ENCODE measurements at places on chromosomes 5 and 9.
A peak's percentile ranks its signal among the peaks of the same experiment; 100 is the strongest.

GRCh38 chr9:121640076-121640475 is 11.4 kb upstream of the DAB2IP start:
- DNase-seq = no peak

DNA sequence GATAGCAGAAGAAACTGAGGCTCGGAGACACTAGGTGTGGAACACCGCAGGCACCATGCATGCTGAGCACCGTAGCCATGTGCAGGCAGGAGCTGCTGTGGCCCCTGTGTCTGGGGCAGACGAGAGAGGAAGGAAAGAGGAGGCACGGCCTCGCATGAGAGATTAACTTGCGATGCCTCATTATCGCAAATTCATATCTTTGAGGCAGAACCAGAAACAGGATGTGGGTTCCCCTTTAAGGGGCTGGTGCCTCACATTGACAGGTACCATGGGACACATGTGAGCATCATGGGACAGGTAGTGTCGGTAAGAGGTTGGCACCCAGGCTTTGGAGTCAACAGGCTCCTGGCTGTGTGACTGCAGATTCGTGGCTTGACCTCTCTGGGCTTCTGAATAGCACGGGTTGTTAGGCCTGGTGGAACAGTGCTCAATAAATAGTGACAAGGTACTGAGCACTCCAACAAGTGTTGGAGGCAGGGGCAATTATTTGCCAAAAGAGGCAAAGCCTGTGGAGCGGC is 40.8 kb downstream of the NAIF1 start:
- peak; percentile 84 for DNase-seq

DNA sequence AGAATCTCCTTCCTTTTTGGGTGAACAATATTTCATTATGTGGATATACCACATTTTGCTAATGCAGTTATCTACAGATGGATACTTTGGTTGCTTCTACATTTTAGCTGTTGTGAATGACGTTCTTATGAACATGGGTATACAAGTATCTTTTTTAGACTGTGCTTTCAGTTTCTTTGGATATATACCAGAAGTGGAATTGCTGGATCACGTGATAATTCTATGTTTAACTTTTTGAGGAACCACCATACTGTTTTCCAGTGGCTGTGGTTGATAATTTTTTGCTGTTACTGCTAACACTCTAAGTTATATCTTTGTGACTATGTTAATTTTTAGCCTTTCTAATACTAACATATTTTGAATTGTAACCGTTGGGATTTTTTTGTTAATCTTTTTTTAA is 12.5 kb downstream of the WDR70 start:
- DNase-seq = no peak

DNA sequence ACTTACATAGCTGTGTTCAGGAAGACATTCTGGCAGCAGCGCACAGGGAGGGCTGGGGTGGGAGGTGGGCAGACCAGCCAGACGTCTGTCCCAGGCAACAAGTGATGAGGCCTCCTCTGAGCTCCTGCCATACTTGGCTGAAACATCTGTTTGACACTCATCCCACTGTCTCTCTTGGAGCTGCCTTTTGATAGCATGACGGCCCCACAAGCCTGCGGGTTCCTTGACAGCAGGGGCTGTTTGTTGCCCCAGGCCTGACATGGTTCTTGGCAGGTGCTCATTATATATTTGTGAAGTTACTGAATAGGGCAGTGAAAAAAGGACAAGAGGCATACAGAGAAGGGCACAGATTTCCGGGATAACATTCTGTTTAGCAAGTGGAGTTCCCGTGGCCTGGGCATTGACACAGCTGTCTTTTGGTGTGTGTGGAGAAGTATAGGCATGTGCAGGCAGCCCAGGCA is 22.2 kb upstream of the B4GALT1 start:
- no peak for DNase-seq

DNA sequence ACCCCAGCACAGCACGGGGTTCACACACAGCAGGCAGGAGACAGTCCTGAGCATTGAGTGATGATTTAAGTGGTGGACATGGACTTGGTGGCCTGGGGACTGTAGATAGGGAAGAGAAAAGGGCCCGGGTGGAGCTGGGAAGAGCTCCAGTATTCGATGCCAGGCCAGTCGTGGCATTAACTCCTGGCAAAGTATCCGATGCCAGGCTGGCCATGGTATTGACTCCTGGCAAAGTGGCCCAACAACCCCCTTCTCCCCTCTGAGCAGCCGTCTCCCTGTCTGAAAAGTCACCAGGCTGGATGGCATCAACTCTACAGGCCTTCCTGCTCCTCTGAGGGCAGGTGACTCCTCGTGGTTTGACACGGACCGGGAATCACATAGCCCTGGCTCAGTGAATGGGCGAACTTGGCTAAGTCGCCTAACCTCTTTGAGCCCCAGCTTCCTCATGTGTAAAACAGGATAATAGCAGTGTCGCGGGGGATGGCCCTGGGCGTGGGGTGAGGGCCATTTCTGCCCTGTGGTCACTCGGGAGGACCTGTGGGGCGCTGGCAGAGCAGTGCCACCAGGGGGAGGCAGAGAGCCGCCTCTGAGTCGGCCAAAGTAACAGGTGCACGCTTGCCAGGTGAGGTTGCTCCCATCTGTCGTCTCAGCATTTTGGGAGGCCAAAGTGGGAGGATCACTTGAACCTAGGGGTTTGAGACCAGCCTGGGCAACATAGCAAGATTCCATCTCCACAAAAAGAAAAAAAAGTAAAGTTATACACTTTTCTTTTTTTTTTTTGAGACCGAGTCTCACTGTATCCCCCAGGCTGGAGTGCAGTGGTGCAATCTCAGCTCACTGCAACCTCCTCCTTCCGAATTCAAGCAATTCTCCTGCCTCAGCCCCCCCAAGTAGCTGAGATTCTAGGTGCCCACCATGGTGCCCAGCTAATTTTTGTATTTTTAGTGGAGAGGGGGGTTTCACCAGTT is 5.7 kb upstream of the SEC16A start:
- peak; percentile 71 for DNase-seq

GRCh38 chr5:63686181-63686580 is 276.1 kb downstream of the HTR1A start:
- no peak for DNase-seq

- DNase-seq = no peak
Measured at GRCh38 chr5:1268666-1269065, 26.2 kb downstream of the TERT start.

DNA sequence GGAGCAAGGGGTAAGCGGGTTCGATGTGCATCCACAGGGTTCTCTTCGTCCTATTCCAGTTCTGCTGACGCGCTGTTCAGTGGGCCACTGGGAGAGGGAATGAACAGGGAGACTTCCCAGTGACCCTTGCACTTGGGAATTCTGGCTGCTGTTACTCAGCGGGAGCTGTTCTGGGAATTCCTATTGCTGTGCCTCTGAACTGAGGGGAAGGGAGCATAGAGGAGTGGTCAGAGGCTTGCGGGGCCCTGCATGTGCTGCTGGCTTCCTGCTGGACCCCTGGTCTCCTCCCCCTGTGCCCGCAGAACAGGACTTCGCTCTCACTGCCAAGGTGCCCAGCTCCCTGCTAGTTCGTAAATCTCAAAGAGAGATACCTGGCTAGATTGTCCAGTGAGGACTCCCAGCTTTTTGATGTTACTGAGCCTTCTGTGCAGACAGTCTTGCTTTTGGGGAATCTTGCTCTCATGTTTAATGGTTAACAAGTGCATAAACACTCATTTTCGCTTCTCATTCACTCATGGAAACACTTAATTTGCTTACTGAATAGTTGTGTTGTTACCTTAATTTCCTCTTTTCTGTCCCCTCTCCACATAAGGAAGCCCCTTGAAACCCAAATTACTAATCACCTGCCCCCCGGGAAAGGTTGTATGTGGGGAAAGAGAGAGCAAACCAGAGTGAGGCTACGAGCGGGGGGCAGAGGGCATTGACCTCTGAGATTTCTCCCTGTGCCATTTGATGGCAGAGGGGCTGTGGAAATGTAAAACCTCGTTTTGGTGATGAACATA is 5.9 kb downstream of the TRIO start:
- DNase-seq = no peak

DNA sequence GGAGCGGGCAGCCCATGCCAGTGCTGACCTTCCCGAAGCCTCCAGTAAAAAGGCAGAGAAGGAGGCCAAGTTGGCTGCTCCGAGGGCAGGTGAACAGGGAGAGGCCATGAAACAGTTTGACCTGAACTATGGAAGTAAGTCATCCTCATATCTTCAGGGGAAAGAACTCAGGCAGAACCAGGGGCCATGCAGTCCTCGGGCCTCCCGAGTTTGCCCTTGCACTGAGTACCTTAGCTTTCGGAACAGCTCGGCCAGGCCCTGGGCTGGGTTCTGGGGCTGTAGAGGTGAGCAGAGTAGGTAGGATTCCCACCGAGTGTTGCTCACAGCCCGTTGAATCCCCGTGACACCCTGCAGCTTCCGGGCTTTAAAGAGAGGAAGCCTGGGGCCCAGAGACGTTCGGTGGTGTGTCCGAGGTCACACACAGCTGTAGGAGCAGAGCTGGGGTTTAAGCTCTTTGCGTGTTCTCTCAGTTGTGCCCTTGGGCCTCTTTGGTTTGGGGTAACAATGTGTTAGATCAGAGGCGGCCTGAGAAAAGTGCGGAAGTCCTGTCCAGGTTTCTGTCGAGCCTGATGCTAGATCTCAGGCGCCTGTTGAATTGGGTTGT is 24.8 kb upstream of the POMT1 start:
- no peak for DNase-seq

- no peak for DNase-seq
Measured at GRCh38 chr5:64417390-64417789, 88.4 kb upstream of the RGS7BP start.

- no peak for DNase-seq
Measured at GRCh38 chr9:33180526-33181184, 13.5 kb upstream of the B4GALT1 start.

DNA sequence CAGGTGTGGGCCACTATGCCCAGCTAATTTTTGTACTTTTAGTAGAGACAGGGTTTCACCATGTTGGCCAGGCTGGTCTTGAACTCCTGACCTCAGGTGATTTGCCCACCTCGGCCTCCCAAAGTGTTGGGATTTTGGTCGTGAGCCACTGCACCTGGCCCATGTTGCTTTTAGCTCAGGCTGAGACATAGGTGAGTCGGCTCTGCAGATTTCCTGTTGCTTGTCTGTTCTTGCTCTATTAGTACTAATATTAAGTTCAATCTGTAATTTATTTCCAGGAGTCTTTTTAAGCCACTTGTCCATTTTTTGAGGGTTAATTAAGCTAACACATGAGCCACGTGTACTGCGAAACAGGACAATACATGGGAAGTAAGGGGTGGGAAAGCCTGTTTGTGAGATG is 21.4 kb upstream of the BASP1 start:
- no peak for DNase-seq

Measured in effector CD4-positive, alpha-beta T cell (primary cell).